ENCODE measurements at places on chromosomes 3 and 15. TPM values are rescaled to one million over a fixed set of nuclear protein-coding genes. Genes with fewer than 3 reads are reported as not detected.

Gene IL5RA
- total RNA-seq = not detected

Gene GOLGA6L7
- not detected for total RNA-seq

Gene WDR93
- 0.36 TPM for total RNA-seq

Gene CDHR4
- not detected for total RNA-seq

Gene SLC7A14
- 0.29 TPM for total RNA-seq

Gene CEP152
- 4.3 TPM for total RNA-seq

Gene GCSAM
- 0.36 TPM for total RNA-seq

Gene EPHB3
- total RNA-seq = 4.1 TPM

Gene GPR160
- total RNA-seq = 0.29 TPM

DNA sequence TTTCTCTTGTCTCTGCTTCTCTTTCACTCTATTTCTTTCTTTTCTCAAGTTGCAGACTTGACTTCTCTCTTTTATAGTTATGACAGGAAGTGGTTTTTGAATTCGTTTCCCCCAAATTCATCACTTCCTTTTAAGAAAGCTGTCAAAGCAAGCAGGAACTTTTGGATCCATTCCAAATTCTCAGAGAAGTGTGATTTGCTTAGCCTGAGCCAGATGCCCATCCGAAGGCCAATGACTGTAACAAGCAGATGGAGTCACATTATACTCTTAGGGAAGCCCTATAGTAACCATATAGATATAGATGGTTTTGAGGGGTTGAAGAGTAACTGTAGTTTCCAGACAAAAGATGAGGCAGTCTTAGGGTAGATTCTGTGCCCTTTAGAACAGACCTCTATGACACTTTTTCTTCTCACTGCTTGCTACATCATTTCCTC lies 592.0 kb upstream of the KCNMB2 start:
- DNase-seq = no peak

DNA sequence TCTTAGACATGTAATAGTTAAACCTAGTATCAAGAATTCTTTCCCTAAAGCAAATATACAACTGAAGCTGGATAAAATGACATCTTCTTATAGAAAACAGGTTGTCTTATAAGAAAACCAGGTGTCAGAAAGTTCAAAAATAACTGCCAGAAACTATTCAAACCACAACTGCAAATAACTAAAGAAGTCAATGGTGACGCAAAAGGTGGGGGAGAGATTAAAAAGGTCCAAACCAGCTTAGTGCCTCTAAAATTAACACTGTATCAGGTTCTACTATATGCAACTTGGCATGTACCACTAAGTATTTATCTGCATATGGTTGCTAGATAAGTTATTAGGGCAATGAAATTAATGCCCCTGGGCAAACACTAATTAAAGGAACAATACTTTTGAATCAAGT lies 136.8 kb downstream of the TBL1XR1 start:
- no peak for DNase-seq

DNA sequence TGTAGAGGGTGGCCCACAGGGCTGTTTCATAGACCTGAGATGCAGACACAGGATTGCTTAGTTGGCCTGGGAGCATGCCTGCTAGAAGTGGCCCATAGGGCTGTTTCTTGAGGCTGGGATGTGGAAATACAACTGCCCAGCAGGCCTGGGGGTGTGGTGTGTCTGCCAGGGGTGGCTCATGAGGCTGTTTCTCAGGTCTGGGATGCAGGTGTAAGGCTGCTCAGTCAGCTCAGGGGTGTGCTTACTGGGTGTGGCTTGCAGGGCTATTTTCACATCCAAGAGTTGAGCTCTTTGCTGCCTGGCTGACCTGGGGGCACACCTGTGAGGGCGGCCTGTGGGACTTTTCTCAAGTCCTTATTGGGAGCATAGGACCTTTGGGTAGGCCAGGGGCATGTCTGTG lies 131.3 kb downstream of the DOCK3 start:
- no peak for DNase-seq

GRCh38 chr15:27842526-27842925 lies 256.6 kb downstream of the OCA2 start:
- no peak for DNase-seq

GRCh38 chr15:34233614-34234013 lies 8.8 kb downstream of the EMC4 start:
- no peak for DNase-seq

GRCh38 chr15:68224108-68224507 lies 5.4 kb downstream of the CLN6 start:
- no peak for DNase-seq

DNA sequence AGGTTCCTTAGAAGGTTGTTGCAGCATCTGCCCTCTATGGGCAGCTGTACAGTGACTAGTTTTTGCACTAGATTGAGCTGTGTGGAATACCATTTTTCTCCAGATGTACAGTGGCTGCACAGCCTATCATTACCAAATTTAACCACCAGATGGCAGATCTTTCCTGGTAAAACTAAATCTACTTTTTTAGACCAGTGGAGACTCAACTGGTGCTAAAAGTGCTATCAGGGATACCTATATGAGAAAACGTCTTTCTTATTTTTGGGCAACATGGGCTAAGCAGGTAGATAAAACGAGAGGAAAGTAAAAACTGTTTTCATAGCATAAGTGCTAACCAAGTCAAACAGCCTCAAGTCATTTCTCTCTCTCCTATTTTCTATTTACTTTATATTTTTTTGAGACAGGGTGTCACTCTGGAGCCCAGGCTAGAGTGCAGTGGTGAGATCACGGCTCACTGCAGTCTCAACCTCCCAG lies 21.2 kb downstream of the IGSF10 start:
- peak; percentile 49 for DNase-seq

DNA sequence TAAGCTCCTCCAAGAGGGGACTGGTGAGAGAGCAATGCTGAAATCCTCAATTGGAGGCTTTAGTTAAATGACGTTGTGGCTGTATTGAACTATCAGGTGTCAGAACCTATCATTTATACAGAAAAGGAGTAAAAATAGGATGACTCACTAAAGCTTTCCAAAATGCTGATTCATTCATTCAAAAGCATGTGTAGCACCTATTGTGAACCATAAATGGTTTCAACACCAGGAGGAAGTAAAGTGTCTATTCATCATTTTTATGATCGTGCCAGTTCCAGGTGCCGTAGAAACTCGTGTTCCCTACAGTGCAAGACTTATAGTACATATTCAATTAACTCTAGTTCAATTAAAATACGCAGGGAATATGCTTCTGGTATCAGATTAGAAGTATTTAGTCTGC lies 66.5 kb upstream of the ARRDC4 start:
- no peak for DNase-seq

GRCh38 chr15:77014132-77015081 lies 19.5 kb downstream of the PSTPIP1 start:
- DNase-seq = peak; percentile 75

DNA sequence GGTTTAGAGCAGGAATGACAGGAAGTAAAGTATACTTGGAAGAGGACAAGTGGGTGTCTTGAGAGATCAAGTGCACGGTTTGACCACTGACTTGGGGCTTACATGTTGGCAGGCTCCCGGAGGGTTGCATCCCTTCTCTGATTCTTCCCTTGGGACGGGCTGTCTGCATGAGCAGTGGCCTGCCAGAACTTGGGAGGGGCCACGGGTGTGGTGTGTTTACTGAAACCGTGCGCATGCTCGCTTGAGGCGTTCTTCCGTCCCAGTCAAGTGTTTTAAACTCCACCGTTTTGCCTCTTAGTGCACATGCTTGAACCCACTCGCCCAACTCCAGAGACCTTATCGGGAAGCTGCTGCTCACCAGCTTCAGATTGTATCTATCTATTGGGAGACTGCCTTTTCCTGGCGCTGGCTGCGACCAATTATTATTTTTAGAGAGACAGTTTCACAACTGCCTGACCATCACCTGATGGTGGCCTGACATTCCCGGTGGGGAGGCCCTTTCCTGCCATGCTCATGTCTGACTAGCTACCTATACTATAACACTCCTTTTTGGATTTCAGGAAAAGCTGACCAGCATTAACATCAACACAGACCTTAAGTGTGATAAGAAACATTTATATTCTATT lies 14.9 kb upstream of the C3orf22 start:
- no peak for DNase-seq

- DNase-seq = no peak
Observed at GRCh38 chr3:28958656-28959055, 322.2 kb upstream of the RBMS3 start.

Data from osteoblast (primary cell).